ENCODE measurements at places on chromosomes 6 and 20.

DNA sequence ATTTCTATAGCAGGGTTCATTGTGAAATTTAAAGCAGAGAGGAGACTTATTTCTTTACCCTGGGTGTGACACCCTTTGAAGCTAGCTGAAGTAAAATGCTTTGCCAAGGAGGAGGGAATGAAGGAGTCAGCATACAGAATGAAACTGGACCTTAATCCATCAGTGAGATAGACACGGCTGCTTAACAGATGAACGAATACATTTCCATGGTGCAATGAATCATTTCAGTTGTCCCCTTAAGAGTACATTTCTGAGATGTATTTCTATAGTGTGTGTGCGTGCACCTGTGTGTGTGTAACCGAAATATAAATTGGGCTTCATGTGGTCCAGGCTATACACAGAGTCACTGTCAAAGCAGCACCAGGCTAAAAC, 73.8 kb upstream of the CD93 start:
- DNase-seq = no peak

DNA sequence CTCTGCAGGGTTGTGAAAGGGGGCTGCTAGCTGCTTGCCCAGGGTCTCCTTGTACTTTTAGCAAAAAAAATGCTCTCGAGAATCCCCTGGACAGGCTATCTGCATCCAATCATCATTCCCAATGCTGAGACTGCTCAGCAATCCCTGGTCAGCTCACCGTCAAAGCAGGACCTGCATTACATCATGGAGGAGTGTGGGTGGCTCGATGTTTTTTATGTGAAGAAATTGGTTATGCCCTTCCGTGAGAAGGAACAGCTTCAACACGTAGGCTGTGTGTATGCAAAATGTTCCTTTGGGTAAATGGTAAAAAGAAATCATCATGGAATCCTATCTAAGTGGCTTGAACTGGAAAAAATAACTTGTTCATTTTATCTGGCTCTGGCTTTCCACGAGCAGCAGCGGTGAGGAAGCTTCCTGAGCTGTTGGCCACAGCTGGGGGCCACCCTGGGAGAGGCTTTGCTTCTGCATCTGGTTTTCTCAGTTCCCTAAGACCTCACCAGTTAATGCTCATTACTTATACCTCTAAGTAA, 111.4 kb downstream of the FYN start:
- DNase-seq = no peak

DNA sequence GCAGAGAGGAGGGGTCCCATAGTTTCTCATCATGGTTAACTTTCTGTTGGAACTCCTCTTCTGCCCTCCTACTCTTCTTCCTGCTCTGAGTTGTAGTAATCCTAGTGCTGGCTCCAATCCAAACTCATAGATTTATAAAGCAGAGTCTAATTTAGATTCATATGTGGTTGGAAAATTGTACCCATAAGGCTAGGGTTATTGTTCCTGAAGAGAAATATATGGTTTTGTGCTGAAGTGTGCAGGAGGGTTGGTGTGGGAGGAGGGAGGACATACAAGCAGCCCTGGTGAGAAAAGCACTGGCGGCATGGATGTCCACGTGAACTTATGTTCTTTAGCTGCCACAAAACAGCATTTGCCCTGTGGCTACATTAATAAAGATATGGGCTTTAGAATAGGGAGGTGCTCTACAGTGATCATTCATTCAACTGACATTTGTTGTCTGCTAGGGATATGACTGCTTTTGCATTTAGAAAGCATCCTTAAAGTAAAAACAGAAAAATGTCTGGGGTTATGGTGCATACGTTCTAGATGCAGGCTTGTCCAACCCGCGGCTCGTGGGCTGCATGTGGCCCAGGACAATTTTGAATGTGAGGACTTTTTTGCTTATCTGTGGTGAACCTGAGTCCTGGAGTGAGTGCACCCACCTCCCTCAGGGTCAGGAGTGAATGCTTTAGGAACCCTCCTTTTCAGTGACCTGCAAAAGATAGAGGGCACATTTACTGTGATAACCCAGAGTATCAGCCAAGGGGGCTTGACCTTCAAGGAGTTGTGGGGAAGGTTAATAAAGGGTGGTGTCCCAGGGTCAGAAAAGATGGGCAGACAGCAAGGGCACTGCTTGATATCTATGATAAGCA, 4.1 kb downstream of the HLA-A start:
- DNase-seq = no peak

GRCh38 chr6:137213331-137213740, 5.8 kb downstream of the IFNGR1 start:
- DNase-seq = no peak

DNA sequence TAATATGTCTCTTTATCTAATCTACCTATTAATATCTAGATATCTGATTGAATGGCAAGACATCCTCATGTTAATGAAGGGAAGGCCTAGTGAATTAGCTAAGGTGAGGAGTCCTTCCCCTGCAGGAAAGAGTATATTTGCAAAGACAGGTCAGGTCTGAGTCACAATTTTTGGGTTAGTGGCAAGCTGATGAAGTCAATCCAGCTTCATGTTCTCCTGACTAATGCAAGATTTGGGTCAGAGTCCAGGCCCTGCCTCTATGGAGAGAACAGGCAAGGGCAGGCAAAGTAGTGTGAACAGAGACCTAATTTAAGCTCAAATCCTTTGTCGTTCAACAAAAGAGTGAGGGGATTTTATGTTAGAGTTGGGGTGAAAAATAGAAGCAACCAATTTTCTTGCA, 496.7 kb downstream of the BMP2 start:
- no peak for DNase-seq

DNA sequence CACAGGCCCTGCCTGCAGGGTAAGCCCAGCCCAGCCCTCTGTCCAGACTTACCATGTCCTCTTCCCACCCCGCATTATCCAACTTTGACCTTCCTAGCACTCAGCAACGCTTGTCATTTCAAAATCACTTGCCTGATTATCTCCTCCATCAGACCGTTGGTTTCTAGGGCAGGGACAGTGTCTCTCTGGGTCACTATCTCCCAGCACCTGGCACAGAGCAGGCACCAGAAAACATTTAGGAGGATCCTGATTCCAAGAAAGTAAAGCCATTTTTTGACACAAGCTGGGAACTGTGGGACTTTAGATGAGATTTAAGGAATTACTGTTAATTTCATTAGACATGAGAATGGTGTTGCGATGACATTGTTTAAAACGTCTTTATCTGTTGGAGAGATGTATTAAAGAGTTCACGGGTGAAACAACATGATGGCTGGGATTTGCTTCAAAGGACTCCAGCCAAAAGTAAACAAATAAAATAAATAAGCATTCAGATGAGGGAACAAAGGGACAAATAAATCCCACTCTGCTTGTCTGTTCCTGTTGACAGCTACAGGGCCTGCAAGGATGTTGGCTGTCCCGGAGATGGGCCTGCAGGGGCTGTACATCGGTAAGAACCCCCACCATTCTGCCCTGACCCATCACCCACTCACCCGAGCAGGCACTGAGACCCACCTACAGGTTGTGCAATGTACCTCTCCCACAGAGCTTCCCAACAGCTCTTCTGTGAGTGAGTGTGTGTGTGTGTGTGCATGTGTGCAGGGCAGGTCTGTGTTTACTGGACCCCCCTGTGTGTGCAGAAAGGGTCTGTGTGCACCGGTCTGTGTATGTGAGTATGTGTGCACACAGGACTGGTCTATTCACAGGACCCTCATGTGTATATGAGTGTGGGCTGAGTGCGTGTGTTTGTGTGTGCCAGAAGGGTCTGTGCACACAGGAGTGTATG, 5.9 kb downstream of the HSPA12B start:
- DNase-seq = no peak

- peak; percentile 77 for DNase-seq
Observed at GRCh38 chr6:106927531-106928398, 46.8 kb downstream of the CD24 start.

GRCh38 chr6:35566794-35567193, 54.1 kb upstream of the TULP1 start:
- DNase-seq = peak; percentile 89

DNA sequence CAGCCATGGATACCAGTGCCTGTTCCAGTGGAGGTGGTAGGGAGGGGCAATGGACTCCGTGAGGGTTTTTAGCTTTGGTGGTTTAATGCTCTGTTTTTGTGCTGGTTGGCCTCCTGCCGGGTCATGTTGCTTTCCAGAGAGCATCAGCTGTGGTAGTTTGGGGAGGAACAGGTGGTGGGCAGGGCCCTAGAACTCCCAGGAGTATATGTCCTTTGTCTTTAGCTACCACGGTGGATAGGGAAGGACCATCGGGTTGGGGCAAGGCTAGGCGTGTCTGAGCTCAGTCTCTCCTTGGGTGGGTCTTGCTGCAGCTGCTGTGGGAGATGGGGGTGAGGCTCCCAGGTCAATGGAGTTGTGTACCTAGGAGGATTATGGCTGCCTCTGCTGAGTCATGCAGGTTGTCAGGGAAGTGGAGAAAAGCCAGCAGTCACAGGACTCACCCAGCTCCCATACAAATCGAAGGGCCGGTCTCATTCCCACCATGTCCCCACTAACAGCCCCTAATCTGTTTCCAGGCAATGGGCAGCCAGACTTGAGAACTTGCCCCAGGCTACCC, 38.9 kb downstream of the MRAP2 start:
- DNase-seq = no peak
